ENCODE measurements at places on chromosomes 12 and 14. TPM values are rescaled to one million over a fixed set of nuclear protein-coding genes. Genes with fewer than 3 reads are reported as not detected.

- no peak for DNase-seq
These were observed 667.2 kb downstream of the DIO2 start for GRCh38 chr14:79543967-79544697.

Gene KRT72
- total RNA-seq: 7.7 TPM

- no peak for DNase-seq
These were observed 62.7 kb downstream of the RASSF3 start for GRCh38 chr12:64672925-64673409.

DNA sequence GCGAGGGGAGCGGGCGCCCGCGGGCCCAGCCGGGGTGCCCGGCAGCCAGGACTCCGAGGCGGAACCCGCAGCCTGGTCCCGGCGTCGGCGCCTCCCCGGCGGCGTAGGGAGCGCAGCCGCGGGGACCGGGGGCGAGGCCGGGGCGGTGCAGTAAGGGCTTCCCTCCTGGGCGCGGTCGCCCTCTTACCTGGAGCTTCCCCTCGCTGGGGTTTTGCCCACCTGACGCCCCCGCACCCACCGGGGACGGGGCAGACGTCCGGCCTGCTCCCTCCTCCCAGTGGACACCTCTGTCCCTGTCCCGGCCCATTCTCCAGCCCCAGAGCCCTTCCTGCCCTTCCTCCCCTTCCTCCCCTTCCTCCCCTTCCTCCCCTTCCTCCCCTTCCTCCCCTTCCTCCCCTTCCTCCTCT lies 413 bp upstream of the TUBA1C start:
- DNase-seq: no peak

Data from activated naive CD4-positive, alpha-beta T cell treated with anti-CD3 and anti-CD28 coated beads, Interleukin-2, amount 50 U/mL, for 72 hours (primary cell).